ENCODE measurements at places on chromosomes 2 and 18.
A peak's percentile ranks its signal among the peaks of the same experiment; 100 is the strongest.

DNA sequence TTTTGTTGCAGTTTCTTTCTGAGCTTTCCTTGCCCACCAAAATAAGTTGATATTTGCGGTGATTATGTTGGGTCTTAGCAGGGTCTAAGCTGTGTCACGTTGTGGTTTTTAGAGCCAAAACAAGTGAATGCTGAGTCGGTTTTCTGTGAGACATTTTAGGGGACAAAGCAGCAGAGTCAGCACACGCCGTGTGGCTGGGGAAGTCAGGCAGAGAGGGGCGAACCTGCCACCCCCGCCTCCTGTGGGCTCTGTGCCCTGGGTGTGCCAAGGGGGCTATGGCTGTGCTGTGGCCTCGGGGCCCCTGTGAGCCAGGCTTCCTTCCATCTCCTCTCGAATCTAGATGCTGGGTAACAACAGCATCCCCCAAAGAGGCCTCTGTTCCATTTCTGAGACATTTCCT is 30.8 kb upstream of the TMEM87B start:
- no peak for DNase-seq

GRCh38 chr2:100895402-100895801 is 75.5 kb downstream of the NPAS2 start:
- DNase-seq: peak; percentile 72

DNA sequence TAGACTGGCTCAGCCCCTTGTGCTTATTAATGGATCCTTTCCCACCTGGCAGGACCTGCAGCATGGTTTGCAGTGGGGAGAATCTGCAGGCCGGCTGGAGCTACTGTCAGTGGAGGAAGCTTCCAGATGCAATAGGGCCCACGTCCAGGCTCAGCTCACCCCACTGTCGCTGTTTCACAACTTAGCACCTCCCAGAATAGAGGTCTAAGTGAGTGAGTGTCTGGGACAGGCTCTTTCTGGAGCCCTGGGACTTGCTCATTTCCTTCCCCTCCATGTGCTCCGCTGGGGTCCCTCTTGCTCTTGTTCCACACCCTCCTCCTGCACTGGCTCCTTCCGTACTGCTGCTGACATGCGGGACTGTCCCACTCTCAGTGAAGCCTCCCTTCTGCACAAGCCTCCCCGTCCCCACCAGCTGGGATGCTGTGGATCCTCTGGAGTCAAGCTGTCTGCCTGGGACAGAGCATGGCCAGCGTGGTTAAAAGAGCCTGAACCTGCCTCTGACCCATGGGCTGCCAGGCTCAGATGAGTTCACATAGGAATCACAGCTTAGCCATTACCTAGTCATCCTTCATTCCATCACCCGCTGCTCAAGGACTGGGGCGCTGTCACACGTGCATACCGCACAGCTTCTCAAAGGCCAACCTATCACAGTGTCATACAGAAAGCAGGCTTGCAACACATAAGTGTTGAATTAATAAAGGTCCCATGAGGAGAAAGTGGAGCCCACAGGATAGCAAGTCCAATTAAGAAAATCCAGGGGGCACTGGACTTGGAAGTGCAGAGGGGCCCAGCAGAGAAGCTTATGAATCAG is 135.9 kb downstream of the ACKR3 start:
- DNase-seq: no peak

DNA sequence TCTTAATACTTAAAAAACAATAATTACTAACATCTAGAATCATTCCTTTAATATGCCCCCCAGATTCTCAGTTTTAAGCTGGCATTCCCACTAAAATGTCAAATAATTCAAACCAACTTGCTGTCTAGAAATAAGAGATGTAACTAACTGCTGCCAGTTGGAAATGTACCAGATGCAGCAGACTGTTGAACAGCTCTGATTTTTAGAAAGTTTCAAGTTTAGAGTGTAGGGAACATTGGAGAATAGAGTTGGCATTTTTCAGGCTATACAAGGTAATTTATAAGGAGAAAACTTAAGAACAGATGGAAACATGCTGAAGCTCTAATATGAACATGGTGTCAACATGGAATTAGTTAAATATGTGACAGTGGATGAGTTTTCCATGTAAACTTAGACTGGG is 101.4 kb downstream of the PTRHD1 start:
- DNase-seq: no peak

GRCh38 chr2:45781464-45781811 is 130.0 kb downstream of the PRKCE start:
- DNase-seq: no peak

DNA sequence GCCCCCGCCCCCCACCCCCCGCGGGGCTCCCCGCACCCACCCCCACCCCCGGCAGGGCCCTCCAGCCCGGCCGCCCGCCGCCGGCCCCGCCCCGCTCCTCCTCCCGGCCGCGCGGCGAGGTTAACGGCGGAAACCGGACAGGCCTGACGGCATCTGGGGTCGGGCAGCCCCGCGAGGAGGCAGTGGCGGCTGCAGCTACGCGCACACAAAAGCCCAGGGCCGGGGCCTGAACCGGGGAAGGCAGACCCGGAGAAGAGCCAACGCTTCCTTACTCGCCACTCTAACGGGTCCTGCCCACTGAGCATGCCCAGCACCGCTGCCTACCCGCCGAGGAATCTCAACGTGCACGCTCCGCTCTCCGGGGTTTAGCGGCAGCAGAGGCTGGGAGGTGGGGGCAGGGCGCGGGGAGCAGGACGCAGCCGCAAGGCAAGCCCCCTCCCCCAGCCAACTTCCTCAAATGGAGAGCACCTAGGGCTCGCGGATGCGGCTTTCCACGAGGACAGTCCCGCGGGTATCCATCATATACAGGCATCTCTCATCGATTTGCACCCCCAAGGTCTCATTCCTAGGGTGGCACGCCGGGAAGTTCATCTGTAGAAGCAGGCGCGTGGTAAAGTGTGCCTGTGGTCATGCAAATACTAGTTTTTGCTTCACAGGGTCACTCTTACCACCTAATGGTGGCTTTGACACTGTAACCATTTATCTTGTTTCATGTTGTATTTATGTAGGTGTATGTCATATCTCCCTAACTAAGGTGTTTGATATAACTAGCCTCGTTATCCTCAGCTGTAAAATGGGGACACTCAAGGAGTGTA is at the start of gene MEMO1:
Gene MEMO1, minus strand, starts transcription at position 339 of the 815 bp plus-strand sequence. CDS start 761 bp downstream, outside the sequence.
- peak; percentile 95 for DNase-seq

DNA sequence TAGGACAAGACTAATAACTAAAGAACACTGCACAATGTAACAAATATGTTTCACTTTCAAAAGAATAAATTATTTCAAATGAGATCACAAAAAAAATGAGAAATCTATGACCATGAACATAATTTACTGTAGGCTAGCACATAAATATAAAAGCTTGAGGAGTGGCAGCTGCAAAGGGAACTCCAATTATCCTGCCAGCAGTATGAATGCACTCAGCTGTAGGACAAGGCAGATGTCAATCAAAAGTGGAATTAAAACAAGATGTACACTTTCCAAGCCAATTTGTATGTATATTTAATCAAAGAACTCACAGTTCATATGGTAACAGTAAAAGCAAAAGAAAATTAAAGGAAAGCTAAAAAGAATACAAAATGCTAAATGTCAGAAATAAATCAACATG is 76.6 kb upstream of the NCKAP5 start:
- no peak for DNase-seq

- no peak for DNase-seq
Observed at GRCh38 chr2:12124790-12125189, 378.4 kb downstream of the LPIN1 start.

GRCh38 chr2:1602278-1603010 is 141.9 kb downstream of the PXDN start:
- DNase-seq: no peak

DNA sequence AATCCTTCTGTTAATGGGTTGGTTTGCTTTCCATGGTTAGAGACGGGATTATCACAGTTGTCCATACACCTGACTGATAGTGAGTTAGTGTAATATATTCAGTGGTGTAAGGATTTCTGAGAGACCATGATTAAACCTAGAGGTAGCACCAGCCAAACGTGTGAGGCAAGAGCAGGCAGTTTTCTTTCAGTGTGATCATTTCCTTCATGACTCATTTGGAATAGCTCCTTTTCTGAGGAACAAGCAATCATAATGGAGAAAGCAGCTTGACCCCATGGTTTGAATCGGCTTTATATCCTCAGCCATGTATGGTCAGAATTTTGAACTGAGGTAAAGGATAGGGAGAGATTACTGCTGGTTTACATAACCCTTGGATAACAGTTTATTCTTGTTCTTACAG is 2.9 kb downstream of the MXD1 start:
- no peak for DNase-seq

GRCh38 chr2:9335322-9335832 is 88.0 kb downstream of the ITGB1BP1 start:
- DNase-seq: peak; percentile 90

DNA sequence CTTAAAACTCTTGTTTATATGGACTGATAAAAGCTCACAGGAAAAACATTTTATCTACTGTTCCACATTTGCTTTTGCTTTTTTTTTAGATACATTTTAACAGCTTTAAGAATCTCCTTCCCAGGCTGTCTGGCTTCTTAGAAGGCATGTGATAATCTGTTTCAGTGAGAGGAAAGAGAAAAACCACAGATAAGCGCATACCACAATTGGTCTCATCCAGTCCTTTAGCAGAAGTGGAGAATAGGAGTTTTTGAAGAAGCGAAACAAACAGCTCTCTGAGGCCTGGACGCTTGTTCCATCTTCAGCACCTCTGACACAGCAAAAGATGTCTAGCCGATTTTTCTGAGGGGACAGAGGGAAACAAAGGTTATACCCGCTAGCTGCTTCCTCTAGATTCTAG is 37.6 kb downstream of the RMC1 start:
- no peak for DNase-seq

- peak; percentile 59 for DNase-seq
Observed at GRCh38 chr18:2846636-2847316, at the start of gene EMILIN2. EMILIN2 (plus strand) TSS chr18:2847006; CDS start chr18:2847189, 183 bp downstream.

- DNase-seq: peak; percentile 44
Observed at GRCh38 chr2:47072728-47073191, 82.3 kb downstream of the STPG4 start.

DNA sequence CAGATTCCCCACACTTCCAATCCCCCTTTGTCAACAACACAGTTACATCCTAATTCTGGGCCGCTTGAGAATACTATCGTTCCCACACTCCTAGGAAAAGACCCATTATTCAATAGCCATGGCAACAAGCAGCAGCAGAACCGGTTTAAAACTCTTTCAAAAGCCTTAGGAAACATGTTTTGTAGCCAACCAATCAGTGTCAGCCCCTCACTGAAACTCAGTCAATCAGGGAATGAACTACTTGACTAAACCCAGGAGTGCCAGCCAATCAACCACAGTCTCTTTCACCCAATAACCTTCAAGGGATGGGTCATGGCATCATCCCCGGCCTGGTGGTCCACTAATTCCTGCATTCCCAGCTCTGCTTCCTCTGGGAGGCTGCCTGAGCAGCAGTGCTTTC is 204.8 kb upstream of the HS6ST1 start:
- DNase-seq: no peak

- no peak for DNase-seq
Observed at GRCh38 chr18:55413474-55413873, 174.5 kb downstream of the TCF4 start.

- DNase-seq: no peak
Observed at GRCh38 chr2:76089683-76090082, 379.0 kb upstream of the GCFC2 start.

DNA sequence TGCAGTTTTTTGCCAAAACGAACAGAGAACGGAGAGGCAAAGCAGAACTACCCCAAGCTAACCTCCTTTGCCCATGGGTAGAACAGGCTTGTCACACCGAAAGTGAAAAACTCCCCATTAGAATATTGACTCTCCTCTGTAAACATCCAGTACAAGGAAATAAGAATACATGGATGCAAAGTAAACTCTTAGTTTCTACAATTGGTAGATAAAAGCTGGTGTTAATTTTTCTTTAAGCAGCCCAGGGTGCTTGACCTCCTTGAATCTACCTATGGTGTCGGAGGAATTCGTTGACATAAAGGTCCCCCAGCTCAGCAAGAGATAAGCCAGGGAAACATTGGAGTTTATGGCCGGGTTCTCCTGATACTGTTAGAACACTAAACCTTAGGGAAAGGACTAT is 48.4 kb upstream of the DSG1 start:
- DNase-seq: no peak
